ENCODE measurements at places on chromosomes 12 and 14.

GRCh38 chr12:63037746-63038712, 103.1 kb upstream of the PPM1H start:
- no peak for DNase-seq

- DNase-seq, result no peak
Measured at GRCh38 chr14:90039253-90040010, 22.4 kb upstream of the KCNK13 start.

GRCh38 chr12:12505544-12506495, 56.8 kb downstream of the DUSP16 start:
- no peak for DNase-seq

GRCh38 chr12:57010627-57011247, 4.4 kb upstream of the ZBTB39 start:
- no peak for DNase-seq

DNA sequence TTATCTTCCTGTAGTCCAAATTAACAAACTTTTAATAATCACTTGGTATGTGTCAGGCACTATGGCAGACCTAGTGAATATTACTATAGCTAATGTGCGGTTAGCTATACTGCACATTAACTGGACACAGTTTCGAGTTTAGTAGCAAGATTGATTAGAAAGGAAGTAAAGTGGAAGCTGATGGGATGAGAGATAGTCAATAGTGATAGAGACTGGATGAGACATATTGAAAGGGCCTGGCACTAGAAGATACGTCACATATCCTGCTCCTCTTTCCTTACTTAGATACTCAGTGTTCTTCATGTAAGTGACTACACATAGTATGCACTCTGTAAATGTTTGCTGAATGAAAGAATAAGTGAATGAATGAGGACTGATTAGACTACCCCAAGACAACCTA, 5.5 kb downstream of the TBK1 start:
- DNase-seq, result no peak

DNA sequence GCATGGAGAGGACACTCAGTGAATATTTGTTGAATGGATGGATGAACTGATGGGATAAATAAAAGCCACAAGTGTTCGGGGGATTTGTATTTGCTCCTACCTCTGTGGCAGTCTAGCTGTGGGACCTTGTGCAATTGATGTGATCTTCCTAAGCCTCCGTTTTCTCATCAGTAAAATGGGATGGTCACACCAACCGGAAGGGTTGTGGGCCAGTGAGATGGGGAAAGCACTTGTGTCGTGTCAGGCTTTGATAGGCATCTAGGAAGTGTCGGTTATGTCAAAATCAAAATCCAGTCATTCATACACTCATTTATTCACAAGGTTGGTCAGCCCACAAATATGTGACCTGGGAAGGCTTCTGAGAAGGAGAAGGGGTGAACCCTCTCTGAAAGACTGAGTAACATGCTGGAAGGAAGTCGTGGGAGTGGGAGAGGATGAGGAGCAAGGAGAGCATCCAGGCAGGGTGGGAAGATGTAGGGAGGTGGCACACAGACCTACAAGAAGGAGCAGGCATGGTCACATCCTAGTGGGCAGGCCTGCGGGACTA, 7.8 kb upstream of the SERPINA9 start:
- no peak for DNase-seq

DNA sequence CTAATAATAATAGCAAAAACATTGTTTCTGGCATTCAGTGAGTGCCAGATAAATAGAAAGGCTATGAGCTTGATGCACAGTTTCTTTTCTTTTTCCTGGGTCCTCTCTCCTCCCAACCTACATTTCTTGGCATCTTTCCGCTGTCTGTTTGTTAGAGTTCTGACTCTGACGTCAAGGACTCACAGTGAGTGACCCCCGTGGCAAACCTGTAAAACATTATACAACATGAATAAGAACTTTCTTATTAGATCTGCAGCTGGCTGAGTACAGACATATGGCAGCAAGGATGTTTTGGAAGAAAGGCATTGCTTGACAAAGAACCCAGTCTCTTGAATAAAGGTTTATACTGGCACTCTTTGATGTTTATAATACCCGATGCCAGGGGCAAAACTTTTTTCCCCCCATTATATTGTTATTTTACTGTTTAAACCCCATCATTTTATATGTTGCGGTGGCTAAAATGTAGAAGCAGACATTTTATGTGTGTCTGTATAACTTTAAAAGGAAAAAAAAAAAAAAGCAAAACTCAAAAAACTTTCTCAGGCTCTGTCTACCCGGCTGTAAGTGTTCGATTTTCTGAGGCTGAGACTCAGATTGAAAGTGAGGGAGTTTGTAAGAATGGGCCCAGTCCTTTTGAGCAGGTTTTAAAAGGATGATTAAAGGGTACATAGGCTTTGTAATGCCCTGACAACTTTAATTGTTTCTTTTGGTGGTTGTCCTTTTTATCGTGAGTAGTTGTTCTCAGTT, 159.3 kb downstream of the PDE3A start:
- DNase-seq, result no peak

Data from CD4-positive, alpha-beta T cell treated with Interleukin-1 beta for 1 hour (primary cell).